Right ventricle myocardium inferior (tissue), 1 donor: ENCODE measurements at places on chromosomes 3 and 15. TPM values are rescaled to one million over a fixed set of nuclear protein-coding genes. Genes with fewer than 3 reads are reported as not detected.

MUC4 gene
- total RNA-seq = not detected

GRCh38 chr15:64455961-64456371 is 4.4 kb upstream of the ZNF609 start:
- no peak for DNase-seq

PLCB2 gene
- total RNA-seq = 8.2 TPM

FOXL2NB gene
- not detected for total RNA-seq

GRCh38 chr3:2420919-2421318 is 322.3 kb downstream of the CNTN4 start:
- no peak for DNase-seq

DNA sequence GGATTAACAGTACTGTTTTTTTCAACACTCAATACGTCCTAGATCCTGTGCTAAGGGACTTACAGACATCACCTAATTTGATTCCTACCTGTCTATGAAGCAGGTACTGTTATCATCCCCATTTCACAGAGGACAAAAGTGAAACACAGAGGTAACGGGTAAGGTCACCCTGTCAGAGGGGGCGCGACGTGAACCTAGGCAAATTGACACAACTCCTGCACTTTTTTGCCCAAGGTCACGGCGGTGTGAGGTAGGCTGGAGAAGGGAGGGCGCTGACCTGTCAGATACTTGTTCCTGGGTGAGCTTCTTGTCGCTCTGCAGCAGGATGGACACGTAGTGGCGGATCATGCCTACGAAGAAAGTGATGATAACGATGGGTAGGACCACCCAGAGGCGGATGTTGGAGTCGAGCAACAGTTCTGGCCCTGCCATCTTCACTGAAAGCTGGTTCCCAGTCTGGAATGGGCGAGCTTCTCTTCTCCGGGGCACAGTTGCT is 363 bp downstream of the EMC3 start:
- DNase-seq = no peak

GRCh38 chr15:95709959-95710695 is 620.4 kb upstream of the NR2F2 start:
- DNase-seq = no peak

DCBLD2 gene
- total RNA-seq = 34.7 TPM

- DNase-seq = no peak
These were observed 11.9 kb upstream of the TF start for GRCh38 chr3:133734305-133734704.
